Cortex of kidney (tissue), 1 donor: ENCODE measurements at places on chromosomes 11 and 22.

GRCh38 chr22:42171417-42171816 is 40.8 kb upstream of the CYP2D6 start:
- no peak for DNase-seq

DNA sequence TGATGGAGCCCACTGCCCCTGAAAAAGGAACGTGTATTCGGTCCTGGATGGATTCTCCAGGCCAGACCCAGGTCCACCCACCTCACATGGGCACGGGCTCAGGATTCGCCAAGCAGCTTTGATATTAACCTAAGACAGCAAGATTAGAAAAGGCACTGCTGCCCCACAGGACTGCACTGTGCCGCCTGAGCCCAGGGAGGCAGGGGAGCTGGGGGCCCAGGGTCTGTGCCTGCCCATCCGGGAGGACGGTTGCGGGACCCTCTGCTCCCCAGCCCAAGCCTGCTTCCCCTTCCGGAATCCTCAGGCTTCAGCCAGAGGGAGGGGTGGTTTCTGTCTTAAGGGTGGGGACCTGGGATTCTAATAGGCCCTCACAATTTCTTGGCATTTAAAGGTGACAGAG is 13.5 kb upstream of the VSIG10L2 start:
- DNase-seq, result no peak

- no peak for DNase-seq
These were observed 10.4 kb upstream of the SUN2 start for GRCh38 chr22:38766076-38766777.

- no peak for DNase-seq
These were observed 39.0 kb upstream of the ADA2 start for GRCh38 chr22:17258015-17258787.

DNA sequence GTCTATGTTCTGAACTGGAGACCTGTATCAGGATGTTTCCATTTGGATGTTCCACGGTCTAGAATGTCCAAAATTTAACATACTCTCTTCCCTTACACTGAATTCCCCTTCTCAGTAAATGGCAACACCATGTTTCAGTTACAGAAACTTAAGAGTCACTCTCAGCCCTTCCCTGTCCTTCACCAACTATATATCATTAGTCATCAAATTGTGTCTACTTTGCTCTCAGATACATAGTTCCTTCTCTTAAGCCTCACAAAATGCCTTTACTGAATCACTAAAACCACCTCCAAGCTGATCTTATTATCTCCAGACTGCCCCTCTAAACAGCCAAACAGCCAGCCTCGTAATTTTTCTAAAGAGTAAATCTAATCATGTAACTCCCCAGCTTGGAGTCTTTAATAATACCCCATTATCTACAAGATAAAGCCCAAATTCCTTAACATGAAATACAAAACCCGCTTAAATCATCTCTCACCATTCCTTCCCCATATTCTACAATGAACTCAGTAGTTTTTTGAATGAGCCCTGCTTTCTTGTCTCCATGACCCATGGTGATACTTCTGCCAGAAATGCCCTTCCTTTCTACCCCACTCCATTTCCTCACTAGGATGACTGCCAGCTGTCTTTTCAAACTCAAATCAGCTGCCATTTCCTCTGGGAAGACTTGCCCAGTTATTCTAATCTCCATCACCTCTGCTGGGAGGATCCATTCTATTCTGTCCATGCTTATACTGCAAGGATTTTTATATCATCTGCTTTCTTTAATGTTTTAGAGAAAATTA is 102.7 kb upstream of the ARHGAP42 start:
- DNase-seq, result no peak

DNA sequence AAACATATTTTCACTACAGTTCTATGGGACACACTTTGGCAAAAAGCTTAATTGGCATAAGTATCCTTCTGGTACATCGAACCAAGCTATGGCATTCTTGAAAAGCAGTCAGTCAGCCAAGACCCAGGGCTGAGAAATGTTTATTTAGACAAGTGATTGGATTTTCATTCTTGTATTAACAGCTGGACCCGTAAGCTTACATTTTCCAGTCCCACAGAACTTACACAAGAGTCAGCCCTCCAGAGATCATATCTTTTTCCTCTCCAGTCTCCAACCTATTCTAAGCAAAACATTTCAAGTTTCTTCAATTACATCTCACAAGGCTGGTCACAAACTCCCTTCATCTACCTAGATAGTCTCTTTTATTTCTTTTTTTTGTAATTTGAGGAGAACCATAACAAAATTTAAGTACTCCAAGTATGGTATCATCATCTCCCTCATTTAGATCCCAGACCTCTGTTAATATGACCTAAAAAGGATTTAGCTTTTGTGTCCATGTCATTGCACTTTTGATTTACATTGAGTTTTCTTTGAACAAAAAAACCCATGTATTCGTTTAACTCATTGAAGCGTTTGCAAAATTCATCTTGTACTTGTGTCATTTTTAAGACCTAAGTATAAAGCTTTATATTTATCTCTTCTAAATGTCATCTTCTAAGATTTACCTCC is 67.9 kb upstream of the GRK3 start:
- DNase-seq, result no peak

- DNase-seq, result no peak
These were observed 42.6 kb downstream of the ACER3 start for GRCh38 chr11:76903325-76903724.

- DNase-seq, result no peak
These were observed at the start of gene SCARF2 for GRCh38 chr22:20437613-20438426. Gene SCARF2 (minus strand): TSS chr22:20437825. CDS start chr22:20437754, 71 bp downstream.

DNA sequence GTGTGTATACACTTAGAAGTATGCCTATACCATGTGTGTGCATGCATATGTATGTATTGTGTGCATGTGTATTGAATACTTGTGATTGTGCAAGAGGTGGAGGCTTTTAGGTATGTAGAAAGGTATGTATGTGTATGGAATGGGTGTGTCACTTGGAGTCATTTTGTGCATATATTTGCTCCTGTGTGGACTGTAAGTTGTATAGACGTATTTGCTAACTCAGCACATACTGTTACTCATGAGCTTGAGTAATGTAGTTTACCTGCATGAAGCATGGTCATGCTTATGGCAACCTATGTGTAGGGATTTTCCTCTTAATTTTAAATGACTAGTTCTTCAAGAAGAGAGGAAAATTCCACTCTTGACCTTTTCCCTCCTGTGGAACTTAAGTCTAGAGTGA is 507.6 kb upstream of the LARGE1 start:
- no peak for DNase-seq

DNA sequence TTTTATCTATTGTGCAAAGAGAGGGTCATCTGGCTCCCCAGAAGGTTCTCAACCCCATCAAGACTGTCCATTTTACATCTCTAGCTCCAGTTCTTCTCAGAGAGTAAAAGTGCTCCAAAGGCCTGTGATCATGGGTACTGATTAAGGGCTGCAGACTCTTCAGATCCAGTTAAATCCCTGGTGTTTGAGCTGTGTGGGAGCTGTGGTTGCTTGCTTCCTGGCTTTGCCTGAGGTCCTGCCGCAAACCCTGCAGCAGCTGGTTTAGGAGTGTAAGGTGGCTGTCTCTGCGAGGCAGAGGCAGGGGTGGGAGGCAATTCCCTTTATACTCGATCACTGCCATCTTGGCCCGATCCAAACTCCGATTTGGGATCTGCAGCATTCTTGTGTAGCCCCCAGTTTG is 1.2 kb downstream of the MRPL17 start:
- no peak for DNase-seq

GRCh38 chr11:75541193-75542087 is 15.7 kb upstream of the GDPD5 start:
- no peak for DNase-seq

DNA sequence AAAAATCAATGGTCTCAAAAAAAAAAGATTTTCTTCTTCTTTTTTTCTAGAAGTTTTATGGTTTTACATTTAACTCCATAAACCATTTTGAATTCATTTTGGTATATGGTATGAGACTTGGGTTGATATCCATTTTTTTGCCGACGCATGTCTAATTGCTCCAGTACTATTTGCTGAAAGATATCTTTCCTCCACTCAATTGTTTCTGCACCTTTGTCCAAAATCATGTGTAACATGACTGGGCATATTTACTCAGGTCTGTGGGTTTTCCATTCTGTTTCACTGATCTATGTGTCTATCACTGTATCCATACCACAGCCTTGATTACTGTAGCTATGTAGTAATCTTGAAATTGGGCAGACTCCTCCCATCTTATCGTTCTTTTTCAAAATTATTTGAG is 15.6 kb upstream of the SCARF2 start:
- DNase-seq, result no peak

DNA sequence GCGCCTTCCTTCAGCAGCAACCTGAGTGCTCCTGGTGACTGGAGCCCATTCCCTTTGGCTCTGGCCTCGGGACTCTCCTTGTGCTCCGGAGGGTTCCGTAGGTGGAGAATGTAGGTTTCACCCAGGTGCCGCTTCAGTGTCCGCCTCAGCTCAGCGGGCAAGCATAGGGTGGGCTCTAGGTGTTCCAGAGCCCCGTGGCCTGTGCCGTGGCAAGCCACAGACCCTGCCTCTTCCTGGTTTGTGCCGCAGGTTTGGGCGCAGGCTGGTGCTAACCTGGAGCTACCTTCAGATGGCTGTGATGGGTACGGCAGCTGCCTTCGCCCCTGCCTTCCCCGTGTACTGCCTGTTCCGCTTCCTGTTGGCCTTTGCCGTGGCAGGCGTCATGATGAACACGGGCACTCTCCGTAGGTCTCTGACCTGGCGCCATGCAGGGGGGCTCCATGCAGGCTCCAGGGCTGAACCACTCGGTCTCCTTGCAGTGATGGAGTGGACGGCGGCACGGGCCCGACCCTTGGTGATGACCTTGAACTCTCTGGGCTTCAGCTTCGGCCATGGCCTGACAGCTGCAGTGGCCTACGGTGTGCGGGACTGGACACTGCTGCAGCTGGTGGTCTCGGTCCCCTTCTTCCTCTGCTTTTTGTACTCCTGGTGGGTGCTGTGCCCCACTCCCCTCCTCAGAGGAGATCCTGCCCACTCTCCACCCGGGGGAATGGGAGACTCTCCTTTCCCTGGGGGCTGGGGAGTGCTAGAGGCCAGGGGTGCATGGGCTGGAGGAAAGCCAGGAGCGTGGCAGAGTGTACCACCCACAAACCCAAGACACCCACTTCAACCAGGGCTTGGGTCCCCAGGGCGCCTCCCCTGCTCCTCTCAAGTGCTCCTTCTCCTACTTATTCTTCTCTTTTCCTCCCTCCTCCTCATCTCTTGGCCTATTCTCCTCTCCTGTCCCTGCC is 2.4 kb downstream of the SLC22A12 start:
- no peak for DNase-seq

GRCh38 chr11:69310934-69311766 is 17.2 kb downstream of the MYEOV start:
- no peak for DNase-seq

DNA sequence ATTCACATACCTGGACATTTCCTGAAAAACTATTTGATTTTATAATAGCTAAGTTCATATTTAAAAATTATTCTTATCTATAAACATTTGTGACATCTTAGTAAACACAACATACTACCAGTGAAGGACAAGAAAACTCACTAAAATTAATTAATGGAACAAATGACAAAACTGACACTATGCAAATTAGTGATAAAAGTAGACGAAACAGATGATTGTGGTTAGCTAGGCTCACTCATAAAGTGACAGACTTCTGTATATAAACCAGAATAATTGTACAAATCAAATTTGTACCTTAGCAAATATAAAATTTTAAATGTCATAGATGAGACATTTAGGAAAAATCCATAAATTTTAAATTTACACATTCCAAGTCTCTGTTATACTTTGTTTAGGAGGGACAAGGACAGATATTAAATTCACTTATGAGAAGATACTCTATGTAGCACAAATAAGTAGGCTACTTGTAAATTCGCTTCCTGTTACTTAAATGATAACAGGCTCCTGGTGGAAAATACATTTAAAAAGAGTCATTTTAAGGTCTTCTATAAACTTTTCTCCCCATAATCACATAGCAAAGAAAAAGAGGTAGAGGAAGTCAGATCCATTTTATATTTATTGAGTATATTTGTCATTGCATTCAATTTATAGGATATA is 81.2 kb downstream of the KIF18A start:
- no peak for DNase-seq
